ENCODE measurements at places on chromosomes 3 and 15.

GRCh38 chr3:27110020-27110419 lies 259.2 kb downstream of the NEK10 start:
- DNase-seq: no peak

DNA sequence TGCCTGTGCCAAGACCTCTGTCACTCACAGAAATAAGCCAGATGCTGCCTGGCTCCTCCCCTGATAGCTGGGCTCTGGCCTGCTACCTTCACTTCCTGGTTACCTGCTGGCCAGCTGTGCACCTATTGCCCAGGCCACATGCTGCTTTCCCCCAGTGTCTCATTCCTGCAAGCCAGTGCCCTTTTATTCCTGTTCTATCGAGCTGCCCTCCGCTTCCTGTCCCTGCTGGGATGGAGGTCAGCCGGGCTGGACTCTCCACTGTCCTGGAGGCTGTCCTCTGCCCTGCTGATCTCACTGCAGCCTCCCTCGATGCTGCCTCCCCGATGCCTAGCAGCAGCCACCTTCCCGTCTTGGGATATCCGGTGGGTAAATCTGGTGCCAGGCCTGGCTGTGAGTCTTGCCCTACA lies 37.0 kb upstream of the SNRPA1 start:
- no peak for DNase-seq

GRCh38 chr15:29871401-29871800 lies 49.1 kb upstream of the TJP1 start:
- no peak for DNase-seq

- DNase-seq: no peak
Observed at GRCh38 chr3:167102071-167102470, 278.0 kb downstream of the ZBBX start.

DNA sequence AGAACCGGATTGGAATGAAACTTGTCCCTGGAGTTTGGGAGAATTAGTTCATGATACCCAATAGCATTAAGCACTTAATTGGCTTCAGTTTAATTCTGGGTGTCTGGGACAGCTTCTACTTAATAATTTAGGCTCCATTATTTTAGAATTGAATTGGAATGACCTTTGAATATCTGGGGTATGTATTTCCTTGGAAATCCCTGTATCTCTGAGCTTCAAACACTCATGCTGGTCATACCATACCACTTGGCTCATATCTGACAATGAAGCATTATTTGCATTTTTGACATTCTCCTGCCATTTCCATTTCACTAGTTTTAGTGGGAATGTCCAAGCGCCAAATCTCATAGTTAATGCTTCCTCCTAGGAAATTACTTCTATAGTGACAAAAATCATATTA lies 393.1 kb downstream of the DIPK2A start:
- no peak for DNase-seq

DNA sequence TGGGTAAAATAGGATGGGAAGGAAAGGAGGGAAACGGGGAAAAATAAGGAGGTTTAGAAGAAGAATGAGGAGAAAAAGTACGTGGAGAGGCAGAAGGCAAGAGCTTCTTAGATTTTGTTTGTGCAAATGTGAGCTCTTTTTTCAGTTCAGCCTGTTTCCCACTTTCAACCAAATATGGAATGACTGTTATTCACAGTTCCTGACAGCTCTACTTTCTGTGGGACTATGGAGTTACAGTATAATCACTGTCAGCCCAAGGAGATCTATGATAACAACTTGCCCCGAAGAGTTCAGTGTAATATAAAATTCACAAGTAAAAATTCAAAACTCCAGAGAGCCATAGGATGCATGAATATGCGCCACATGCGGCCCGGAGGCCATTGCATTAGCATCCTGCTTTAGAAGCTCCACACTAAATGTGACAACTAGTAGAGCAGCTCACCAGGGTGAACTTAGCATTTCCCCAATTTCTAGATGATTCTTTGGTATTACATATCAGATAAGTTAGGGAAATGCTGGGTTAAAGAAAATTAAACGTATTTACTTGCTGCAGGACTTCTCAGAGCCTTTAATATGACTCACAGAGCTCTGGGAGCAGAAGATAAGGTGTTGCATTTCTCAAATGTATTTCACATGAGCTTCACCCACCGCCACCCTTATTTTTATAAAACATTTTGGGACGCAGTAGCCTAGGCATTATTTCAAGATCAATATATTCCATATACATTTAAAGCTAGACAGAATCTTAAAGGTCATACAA lies 234.6 kb downstream of the EBLN2 start:
- DNase-seq: no peak

- no peak for DNase-seq
Observed at GRCh38 chr3:12484983-12485327, 675 bp downstream of the TSEN2 start.

DNA sequence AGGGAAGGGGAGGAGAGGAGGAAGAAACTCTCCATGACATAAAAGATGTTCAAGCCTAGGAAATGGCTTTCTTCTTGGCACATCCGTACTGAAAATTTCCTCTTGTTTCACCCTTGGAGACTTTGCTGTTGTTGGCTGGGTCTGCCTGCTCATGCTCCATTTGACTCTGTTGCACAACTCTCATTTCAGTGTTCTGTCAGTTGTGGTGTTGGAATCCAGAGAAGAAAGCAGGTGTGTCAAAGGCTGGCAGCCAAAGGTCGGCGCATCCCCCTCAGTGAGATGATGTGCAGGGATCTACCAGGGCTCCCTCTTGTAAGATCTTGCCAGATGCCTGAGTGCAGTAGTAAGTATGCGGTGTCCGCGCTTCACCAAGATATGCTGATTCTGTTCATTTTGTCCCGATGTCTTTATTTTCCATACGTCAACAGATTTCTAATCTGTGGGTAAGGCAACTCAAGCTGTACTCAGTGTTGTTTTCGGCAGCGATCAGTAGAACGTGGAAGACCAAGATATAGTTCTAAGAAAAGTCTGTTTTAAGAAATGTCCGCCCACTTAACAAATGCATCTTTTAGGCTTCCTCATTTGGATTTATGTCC lies 265.2 kb upstream of the GOLGA6L4 start:
- DNase-seq: peak; percentile 38

DNA sequence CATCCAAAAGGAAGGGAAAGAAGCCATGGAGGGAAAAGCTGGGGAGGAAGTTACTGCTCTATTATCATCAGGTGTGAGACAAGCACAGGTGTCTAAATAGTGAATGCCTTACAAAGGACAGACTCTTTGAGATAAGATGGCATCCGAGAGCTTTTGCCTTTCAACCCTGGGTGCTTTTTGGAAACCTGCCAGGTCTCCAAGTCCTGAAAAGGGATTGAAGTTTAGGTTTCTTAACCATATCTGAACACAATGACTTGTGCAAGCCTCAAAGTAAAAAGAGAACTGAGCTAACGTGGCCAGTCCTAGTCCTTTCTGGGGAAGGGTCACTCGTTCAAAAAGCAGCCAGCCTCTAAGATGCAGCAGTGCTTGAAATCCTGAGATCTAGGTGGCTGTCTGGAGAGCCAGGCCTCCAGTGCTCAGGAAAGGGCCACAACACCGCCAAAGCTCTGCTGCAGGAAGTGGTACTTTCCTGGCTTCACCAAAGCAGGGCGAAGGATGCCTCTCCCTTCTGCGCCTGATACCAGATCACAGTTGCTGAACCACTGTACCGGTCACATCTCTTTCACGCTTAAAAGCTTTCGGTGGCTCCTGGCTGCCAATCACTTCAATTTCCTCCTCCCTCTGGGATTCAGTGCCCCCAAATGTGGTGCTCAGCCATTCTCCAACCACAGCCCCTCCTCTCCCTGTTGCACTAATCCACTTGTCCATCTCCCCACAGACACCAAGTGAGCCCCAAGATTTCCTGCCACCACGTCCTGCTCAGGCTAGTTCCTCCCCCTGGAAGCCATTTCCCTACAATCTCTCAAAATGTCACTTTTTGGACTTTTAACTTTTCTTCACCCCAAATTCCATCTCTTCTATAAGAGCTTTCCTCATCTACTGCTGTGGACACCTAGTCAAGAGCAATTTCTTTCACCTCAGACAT lies 104.1 kb upstream of the LPP start:
- DNase-seq: no peak

DNA sequence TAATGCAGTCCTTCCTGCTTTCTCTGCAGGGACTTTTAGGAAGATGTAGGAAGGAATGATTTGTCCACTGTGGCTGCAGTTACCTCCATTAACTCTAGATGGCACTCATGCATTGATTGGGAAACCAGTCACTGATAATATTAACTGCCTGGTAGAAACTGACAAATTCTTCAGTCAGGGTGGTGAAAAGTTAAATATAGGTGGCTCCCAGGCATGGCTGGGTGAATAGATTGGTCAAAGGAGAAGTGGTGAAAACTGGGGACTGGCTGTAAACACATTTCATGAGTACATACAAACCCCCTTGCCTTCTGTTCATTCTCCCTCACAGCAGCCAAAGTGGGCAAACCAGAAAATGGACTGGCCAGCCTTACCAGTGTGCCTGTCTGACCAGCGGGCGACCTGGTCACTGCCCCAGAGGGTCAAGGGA lies 333.4 kb downstream of the THSD4 start:
- DNase-seq: no peak

DNA sequence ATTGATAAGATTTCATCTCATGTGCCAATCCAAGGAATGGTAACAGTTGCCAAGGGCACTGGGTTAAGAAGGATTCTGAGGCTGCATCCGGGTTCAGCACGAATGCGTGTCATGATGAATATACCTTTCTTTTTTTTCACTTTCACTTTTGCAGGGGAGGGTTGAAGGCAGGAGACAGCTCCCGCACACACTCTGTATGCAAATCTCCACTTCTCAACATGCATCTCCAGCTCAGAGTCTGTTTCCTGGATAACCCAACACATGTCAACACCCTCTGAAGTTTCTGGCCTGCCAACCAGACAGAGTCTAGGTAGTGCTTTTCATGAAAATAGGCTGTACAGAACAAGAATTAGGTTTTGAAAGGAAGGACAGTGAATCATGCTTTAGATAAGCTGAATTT lies 21.6 kb downstream of the B4GALT4 start:
- no peak for DNase-seq

GRCh38 chr15:70100474-70101341 lies 3.0 kb upstream of the TLE3 start:
- DNase-seq: no peak

DNA sequence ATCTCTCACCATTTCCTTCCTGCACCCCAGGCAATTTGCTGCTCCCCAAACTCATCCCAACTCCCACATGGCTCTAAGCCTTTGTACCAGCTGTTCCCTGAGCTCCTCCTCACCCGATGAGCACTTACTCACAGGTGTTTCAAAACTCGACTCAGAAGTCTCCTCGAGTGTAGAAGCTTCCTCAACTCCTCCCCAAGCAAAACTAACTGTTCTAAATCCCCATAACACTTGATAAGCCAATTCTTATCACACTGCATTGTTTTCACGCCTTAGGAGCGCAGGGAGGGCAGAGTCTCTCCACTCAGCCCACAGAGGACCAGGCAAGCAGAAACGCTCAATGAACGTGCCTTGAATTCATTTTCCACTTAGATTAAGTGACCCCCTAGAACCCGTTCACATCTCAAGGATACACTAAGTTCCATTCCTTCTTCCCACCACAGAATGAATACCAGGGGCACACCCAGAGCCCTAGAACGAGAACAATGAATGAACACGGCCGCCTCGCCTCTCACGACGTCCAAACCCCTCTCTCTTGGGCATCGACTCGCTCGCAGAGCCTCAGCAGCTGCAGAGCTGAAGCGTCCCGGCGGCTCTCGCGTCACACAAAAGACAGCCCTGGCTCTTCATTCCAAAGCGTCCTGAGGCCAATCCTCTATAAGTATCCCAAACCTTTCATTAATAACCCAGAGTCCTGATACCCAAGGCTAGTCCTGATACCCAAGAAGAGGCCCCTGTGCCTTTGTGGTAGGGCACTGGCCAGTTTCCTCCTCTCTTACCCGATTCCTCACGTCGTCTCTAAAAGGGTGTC lies 1.1 kb downstream of the RAF1 start:
- peak; percentile 13 for DNase-seq

DNA sequence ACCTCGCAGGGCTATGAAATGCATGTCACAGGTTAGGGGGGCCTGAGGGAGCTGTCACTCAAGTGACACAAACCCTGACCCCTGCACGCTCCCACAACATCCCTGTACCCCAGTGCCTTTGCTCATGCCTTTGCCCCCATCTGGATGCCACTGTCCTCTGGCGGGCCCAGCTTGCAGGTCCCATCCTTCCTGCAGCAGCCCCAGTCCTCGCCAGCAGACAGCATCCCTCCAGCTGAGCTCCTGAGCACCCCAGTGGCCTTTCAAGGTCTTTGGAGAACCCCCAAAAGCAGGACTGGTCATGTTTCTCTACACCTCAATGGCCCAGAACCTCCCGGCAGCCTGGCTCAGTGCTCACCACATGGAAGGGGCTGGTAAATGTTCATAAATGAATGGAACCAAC lies 170.4 kb downstream of the ADAMTS17 start:
- DNase-seq: no peak

GRCh38 chr3:127851899-127852298 lies 29.6 kb upstream of the MGLL start:
- DNase-seq: no peak

GRCh38 chr3:65144791-65145351 lies 457.1 kb upstream of the ADAMTS9 start:
- no peak for DNase-seq

DNA sequence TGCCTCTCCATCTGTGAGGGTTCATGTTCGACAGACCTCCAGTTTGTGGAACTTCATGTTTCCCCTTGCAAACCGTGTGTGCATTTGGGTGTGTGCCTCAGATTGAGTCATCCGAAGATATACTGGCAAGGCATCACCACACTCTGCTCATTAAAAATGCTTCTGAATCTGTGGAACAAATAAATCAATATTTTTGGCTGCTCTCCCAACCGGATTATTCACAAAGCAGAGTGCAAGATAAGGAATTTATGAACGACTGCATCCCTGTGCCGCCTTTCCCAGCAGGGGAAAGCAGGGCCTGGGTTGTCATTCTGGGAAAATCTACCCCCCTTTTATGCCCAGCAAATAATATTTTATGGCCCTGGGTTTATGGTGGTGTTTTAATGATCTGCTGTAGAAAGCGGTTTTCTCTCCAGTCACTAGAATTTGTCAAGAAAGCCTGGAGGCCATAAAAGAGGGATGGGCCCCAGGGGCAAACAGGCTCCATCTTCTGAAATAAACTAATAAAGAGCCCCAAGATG lies 4.2 kb upstream of the WNT5A start:
- no peak for DNase-seq

DNA sequence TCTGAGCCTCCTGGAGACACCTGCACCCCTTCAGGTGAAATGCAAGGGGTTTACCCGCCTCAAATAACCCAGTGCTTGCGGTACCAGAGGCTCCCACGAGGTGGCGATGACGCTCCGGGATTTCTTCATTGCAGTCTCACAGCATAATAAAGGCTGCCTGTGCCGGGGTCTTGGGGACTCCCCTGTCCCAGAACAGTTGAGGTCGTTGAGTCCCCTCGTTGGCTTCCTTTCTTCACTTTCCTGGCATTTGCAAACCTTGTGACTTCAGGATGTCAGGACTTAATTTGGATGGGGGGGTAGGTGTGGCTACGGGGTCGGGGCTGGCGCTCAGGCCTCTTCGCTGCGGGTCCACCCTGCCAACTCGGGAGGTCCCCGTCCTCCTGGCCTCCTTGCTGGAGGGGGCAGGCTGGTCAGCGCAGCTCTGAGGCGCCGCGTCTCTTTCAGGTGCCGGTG lies 1.3 kb downstream of the GNAT1 start:
- DNase-seq: peak; percentile 55

Data from tibial nerve (tissue), 4 donors.